ENCODE measurements at places on chromosomes 3 and 15.

DNA sequence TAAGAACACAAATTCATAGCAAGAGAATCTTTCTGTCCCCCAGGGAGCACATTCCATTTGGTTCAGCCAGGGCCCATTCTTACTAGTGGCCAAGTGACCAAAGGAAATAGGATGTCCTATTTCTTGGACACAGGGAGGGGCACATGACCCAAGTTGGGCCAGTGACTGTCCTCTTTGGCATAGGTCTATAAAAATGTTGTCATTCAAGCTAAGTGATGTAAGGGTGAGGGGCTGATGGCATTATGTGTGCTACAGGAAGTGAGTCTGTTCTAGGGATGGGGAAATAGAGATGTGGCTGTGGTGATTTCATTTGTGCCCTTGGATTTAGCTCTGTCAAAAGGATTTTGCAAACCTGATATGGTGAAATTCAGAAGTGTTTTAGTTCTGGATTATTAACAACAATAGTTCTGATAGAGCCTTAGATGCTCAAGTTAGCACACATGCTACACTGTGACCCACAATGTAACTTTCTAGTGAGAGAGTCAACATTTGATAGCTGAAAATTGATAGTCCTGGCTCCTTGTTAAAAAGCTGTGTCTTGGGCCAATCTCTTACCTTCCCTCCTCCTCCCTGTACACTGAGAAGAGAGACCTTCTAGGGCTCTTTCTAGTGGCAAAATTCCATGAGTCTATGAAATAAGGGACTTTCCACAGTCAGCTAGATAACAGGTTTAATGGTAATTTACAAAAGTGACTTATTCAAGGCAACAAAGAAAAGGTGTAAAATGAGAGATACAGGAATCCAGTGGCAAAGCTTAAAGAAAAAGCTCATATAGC lies 117.2 kb downstream of the THRB start:
- DNase-seq = no peak

DNA sequence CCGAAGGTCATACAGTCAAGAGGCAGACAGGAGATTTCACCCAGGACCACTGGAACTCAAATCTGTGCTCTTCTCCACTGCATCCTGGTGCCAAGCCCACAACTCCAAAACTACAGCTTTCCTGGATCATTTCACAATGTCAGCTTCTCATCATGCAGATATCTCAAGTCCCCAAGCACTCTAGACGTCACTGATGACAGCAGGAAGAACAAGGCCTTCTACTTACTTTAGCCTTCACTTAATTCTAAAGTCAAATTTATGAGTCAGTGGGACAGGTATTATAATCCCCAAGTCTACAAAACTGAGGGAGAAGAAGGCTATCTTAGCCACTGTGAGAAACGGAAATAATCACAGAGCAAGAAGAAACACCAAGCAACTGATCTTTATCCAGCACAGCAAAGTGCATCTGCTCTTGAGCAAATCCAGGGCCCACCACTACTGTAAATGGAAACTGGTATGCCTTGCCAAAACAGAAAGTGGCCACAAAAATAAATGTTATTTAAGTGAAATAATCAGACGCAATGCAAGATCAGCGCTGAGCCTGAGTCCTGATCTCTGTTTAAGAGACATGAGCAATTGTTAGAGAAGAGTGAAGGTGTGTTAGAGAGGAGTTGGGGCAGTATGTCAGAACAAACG lies 928 bp downstream of the RAD18 start:
- no peak for DNase-seq

GRCh38 chr3:131238496-131238895 lies 143.1 kb upstream of the NUDT16 start:
- DNase-seq = no peak

- DNase-seq = no peak
Measured at GRCh38 chr15:32729700-32730395, 12.0 kb downstream of the GREM1 start.

DNA sequence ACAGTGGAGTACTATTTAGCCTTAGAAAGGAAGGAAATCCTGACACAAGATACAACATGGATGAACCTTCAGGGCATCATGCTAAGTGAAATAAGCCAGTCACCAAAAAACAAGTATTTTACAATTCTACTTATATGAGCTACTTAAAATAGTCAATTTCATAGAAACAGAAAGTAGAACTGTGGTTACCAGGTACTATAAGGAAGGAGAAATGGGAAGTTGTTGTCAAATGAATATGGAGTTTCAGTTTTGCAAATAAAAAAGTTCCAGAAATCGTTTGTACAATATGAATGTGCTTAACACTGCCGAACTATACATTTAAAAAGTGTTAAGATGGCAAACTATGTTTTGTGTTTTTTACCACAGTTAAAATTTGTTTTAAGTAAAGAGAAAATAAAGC lies 26.8 kb downstream of the TRANK1 start:
- no peak for DNase-seq

DNA sequence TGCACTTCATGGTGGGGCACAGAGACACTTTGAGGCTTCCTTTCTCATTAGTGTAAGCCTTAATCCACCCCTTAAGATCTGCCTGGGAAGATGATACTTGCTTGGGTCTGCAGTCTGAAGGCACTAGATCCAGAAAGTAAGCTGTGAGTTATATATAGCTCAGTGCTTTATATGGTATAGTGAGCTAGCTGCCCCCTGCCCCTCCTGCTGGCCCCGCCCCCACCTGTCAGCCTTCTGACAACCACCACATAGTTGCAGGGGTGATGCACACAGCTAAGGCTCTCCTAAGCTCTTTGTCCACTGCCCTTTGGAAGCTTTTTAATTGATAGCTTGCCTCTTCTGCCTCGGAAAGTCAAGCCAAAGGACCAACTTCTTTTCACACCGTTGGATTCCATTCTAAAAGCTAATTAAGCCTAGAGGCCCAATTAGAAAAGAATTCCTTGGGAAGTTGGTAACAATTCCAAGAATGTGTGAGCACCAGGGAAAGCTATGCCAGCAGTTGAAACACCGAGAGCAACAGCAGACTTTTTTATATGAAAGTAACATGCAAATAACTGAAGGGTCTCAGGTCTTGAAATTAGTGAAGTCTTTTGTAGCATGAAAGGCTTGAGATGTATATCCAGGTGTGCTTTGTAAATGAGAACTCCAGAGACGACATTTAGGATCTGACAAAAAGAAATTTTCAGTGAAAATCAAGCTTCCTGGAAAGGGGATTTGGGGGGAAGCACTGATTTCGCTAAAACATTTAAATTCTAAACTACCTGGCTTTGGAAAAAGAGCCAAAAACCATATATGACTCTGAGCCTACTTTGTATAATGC lies 2.3 kb downstream of the TPM1 start:
- no peak for DNase-seq

- no peak for DNase-seq
Measured at GRCh38 chr15:43735416-43735815, 10.8 kb upstream of the PDIA3 start.

DNA sequence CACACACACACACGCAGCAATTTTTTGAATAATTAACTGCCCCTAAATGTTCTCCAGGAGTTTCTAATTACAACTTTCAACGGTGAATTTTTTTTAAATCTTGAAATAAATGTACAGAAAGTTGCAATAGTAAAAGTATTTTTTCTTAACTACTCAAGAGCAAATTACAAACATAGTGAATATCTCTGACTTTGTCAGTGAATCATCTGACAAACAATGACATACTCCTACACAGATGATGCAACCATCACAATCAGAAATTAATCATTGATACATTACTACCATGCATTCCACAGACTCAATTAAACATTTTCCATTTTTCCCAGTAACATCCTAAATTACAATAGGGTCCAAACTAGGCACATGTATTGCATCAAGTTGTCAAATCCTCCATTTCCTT lies 597.3 kb downstream of the NAALADL2 start:
- DNase-seq = no peak

DNA sequence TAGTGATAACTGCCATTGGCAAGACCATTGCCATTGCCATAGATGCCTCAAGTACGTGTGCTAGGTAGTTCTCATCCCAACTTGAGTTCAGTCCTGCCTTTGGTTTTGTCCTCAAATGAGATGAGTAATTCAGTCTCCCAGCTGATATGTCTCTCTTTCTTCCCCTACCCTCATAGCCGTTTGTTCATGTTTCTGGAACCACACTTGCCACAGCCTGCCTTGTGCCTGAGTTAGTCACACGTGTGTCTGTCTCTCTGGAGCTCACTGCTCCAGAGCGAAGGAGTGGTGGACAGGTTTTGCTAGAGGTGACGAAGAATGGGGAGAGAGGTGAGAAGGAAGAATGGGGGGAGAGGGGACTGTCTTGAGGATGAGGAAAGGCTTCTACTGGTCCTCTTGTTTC lies 88.0 kb upstream of the IGF1R start:
- DNase-seq = no peak

DNA sequence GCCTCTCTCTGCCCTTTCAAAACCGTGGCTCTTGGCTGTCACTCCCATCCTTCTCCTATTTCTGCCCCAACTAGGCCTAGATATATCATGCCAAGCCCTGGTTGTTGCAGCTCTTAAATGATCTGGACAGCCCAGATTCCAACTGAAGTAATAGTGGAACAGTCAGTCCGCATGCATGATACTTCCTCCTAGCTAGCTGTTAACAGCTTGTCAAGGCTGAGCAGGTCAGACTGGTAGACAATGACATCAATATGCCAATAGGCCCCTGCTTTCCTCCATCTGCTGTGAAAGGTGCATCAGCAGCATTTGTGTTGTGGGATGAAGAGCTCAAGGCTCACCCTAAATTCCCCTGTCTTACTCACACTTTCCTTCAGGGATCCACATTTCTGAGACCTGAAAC lies 527.7 kb upstream of the TGFBR2 start:
- no peak for DNase-seq

DNA sequence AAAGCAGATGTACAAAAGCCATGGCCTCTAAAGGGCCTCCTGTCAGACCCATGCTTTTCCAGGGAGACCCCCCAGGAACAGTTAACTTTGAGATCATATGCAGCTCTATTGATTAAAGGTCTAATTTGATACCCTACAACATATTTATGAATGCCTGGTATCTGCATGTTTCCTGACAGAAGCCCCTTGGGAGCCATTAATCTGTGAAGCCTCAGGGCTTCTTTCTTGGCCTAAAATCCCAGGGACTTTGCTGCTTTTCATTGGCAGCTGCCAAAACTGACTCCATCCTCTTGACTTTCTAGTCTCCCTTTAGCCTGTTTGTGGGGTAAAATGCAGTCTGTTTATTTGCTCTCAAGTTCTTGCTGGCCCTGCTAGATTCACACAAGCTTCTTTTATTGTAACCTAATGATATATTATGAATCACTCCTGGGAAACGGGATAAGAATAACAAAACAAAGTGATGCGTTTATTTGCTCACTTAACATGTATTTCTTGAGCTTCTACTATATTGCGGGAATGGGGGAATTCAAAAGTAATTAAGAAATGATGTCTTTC lies 257.0 kb downstream of the LSAMP start:
- no peak for DNase-seq

DNA sequence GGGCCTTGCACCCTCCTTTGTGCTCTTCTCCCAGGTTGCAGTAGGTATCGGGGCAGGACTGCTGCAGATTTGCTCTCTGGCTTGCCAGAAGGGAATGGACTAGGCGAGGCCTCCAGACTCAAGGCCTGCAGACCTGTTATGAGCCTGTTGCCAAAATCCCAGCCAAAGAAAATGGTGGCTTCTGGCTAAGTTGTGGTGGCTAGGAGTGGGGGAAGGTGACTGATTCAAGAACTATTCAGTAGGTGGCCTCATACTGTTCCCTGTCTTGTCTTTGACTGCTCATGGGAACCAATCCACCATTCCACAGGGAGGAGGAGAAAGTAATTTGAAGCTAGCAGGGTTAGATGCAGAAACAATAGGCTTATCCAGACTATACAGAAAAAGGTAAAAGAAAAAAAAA lies 380.4 kb upstream of the PROK2 start:
- DNase-seq = no peak

DNA sequence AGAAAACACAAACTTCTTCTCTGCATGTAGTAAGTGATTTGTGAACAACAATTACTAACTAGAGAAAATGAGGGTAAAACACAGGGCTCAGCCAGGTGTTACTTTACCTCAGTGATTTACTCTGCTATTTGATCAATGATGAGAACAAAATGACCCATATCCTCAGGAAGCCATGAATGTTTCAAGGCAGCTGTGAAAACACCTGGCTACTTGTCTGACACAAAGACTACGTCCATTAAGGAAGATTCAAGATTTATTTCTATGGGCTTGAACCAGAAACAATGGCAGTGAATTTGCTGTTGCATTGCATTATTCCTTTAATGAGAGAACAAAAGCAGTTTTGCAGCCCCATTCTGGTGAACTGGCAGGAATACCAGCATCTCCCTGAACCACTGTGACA lies 374.6 kb upstream of the ARL6 start:
- no peak for DNase-seq

- no peak for DNase-seq
Measured at GRCh38 chr3:26960382-26960781, 337.8 kb downstream of the LRRC3B start.

DNA sequence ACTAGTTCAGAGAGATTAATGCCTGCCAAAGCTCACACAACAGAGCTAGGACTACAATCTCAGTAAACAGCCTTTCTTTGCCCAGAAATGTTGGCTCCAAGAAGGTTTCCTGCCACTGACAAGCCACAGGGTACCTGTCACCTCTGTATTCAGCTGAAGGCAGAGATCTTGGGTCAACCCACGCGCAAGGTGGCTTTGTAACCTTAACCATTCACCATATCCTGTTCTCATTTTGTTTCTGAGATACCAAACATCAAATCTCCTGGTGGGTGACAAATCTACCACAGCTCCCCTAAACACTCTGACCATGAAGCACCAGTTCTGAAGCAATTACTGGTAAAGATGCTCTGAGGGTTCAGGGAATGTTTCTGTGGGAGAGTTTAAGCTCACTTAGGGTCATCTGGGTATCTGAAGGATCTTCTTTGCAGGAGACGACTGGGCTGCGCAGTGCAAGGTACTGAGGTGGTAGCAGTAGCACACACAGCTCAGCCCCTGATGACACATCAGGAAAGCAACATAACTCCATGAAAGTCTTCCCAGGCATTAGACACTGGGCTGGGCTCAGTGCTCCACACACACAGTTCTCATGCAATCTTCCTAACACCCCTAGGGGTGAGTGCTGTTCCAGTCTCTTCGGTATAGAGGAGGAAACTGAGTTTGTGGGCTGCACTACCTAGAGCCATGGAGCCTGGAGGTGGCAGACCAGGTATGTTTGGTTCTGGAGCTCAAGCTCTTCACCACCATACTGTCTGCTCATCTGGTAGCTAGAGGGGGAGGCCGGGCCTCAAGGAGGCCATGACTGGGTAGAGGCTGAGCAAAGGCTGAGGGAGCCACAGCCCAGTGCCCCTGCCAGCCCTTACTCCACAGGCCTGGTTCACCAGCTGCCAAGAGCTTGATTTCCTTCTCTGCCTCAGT lies 7.7 kb downstream of the CXCR6 start:
- DNase-seq = peak; percentile 26

GRCh38 chr3:170711786-170712185 lies 125.9 kb upstream of the SLC7A14 start:
- no peak for DNase-seq

- DNase-seq = no peak
Measured at GRCh38 chr3:19155375-19155774, 7.1 kb downstream of the KCNH8 start.

GRCh38 chr3:194561306-194561974 lies 71.8 kb downstream of the TMEM44 start:
- DNase-seq = no peak
